ENCODE measurements at places on chromosomes 12 and 14. TPM values are rescaled to one million over a fixed set of nuclear protein-coding genes. Genes with fewer than 3 reads are reported as not detected.
A peak's percentile ranks its signal among the peaks of the same experiment; 100 is the strongest.

- no peaks in the 10 kb centered on the region for H3K27me3 ChIP-seq
- no peak for DNase-seq
- H3K27ac ChIP-seq: no peak overlapping the region
- peaks cover 64% of the 10 kb centered on the region for H3K4me1 ChIP-seq
Measured at GRCh38 chr12:9687228-9687627, 17.7 kb downstream of the CLEC2D start.

- H3K27me3 ChIP-seq: peaks cover 2% of the 10 kb centered on the region
- no peak for DNase-seq
- H3K36me3 ChIP-seq: peaks cover 11% of the 10 kb centered on the region
Measured at GRCh38 chr12:56001487-56002100, 4.5 kb downstream of the SUOX start.

DNA sequence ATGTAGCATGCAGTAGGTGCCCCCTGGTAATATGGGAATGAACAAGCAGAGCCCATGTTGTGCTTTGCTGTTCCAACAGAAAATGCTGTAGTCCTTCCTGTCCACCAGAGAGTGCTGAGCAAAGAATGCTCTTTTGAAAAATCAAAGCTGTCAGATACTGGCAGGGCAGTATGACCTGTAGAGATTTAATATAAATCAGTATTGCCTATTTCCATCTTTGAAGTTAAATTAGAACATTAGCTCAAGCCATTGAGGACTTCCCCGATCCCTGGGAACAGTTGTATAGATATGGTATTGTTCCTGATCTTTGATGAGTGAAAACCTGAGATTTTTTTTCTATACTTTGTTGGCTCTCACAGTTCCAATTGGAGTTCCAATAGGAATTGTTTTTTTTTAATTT, 13.0 kb downstream of the TTC8 start:
- H3K4me1 ChIP-seq: no peaks in the 10 kb centered on the region
- no peaks in the 10 kb centered on the region for H3K36me3 ChIP-seq
- peaks cover 2% of the 10 kb centered on the region for H3K27me3 ChIP-seq
- no peak for DNase-seq
- no peak overlapping the region for H3K4me3 ChIP-seq
- H3K27ac ChIP-seq: no peak overlapping the region

DNA sequence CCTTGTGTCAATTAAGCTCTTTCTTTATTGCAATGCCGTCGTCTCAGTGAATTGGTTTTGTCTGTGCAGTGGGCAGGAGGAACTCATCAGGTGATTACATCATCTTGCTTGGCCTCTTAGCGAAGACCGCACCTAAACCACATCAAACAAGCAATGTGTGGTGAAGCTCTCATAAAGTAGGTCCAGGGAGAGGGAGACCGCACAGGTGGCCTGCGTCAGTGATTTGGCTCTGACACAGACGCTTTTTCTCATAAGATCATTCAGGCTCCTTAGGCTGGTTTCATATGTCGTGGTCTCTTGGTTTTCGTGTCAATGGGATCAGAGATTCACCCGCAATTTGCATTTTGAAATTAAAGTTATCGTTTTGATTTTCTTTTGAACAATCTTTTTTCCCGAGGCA, 6.7 kb upstream of the TESC start:
- peak overlapping the region; percentile 47 for H3K4me3 ChIP-seq
- H3K27ac ChIP-seq: peak overlapping the region; percentile 15
- no peaks in the 10 kb centered on the region for H3K36me3 ChIP-seq
- H3K27me3 ChIP-seq: peaks cover 39% of the 10 kb centered on the region
- H3K4me1 ChIP-seq: peaks cover 8% of the 10 kb centered on the region

DNA sequence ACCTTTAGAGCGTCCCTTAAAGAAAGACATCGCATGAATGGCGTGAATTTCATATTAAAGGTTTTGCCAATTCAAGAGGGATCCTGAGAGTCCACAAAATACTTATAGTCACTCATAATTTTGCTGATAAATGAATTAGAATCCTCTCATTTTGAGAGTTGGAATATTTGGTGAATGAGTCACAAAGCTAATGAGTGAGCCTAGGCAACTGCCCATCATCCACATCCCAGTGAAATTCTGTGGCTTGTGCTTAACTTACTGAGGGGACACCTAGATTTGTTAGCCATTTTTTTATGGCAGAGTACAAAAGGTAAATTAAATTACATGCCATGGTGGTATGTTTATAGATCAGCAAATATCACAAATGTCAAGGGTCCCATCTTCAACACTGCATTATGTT, 12.7 kb upstream of the NOXRED1 start:
- H3K4me3 ChIP-seq: no peak overlapping the region
- DNase-seq: no peak
- H3K4me1 ChIP-seq: no peaks in the 10 kb centered on the region
- H3K27ac ChIP-seq: no peak overlapping the region
- peaks cover 26% of the 10 kb centered on the region for H3K36me3 ChIP-seq

DNA sequence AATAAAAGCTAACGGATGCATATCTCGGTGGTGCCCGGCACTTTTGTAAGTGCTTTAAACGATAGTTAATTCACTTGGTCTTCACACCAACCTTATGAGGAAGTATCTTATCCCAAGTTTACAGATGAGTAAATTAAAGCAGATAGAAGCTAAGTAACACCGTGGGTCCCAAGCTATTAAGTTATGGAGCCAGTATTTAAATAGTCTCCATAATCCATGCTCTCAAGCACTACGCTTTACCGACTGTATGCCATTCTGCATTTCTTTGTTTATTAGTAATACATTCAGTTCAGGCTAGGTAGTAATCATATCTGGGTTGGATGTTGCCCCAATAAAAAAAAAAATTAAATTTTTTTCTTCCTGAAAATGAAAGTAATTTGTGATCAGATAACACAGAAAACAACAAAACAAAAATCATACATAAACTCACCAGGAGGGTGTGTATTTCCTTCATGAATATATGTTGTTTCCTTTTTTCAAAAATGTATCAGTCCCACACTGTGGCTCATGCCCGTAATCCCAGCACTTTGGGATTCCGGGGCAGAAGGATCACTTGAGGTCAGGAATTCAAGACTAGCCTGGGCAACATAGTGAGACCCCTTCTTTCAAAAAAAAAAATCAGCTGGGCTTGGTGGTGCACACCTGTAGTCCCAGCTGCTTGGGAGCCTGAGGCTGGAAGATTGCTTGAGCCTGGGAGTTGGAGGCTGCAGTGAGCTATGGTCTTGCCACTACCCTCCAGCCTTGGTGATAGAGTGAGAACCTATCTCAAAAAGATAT, 1.4 kb upstream of the M6PR start:
- peak overlapping the region; percentile 91 for H3K27ac ChIP-seq
- H3K27me3 ChIP-seq: no peaks in the 10 kb centered on the region

- H3K4me3 ChIP-seq: no peak overlapping the region
- no peak overlapping the region for H3K27ac ChIP-seq
- H3K4me1 ChIP-seq: no peaks in the 10 kb centered on the region
- no peaks in the 10 kb centered on the region for H3K36me3 ChIP-seq
Measured at GRCh38 chr14:37150414-37150813, 22.0 kb downstream of the SLC25A21 start.

DNA sequence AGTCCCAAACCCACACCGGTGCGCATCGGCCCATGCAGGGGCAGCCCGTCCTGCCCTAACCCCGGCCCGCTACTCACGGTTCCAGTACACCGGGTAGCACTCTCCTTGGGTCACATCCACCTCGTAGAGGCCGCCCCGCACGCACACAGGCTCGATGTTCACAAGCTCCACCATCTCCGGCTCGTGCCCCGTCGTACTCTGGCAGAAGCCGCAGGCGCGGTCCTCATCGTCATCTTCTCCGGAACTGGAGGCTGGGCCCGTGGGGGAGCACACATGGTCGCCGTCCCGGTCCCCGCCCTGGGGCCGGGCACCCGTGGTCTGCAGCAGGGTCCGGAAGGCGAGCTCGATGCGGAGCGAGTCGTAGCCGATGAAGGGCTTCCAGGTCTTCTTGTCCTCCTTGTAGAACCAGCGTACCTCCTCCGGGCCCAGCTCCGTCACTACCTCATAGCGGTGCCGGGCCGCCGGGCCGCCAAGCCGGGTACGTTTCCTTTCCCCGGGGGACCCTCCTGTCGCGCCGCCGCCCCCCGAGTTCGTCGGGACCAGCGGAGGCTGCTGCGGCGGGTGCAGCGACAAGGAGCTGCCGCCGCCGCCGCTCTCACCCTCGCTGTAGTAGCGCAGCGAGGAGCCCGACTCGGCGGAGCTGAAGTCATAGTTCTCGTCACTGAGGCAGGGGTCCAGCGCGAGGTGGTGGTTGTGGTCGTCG, 788 bp downstream of the DDHD1 start:
- H3K4me1 ChIP-seq: peaks cover 37% of the 10 kb centered on the region
- H3K27me3 ChIP-seq: no peaks in the 10 kb centered on the region
- peak; percentile 82 for DNase-seq
- peak overlapping the region; percentile 98 for H3K27ac ChIP-seq
- H3K4me3 ChIP-seq: peak overlapping the region; percentile 96

DNA sequence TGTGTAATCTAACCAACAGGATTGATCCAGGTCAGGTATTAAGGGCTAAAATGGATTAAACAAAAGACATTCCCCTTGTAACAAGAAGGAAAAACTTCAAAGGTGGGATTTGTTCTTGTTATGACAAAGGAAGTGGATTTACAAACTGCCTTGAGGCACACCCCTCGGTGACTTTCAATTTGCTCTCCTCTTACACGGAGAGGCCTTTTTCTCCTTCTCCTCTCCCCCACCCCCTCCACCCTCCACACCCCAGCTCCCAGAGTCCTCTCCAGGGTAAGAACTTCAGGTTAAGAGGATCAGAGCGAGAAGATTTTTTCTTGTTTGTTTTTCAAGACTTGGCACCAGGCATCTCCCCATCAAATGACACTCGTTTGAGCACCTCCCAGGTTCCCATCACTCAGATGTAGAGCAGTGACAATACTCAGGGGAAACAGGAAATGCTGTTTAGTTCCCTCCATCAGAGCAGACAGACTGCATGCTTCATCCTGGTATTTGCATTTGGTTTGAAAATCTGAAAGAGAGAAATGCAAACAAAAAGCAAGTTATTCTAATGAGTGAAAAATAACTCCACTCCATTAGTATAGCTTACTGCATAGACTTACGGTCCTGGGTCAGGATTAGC, 77.6 kb upstream of the TMEM260 start:
- DNase-seq: no peak
- H3K4me3 ChIP-seq: no peak overlapping the region
- no peak overlapping the region for H3K27ac ChIP-seq
- H3K36me3 ChIP-seq: no peaks in the 10 kb centered on the region
- no peaks in the 10 kb centered on the region for H3K4me1 ChIP-seq

- H3K4me1 ChIP-seq: no peaks in the 10 kb centered on the region
- no peak for DNase-seq
- peaks cover 2% of the 10 kb centered on the region for H3K27me3 ChIP-seq
- no peaks in the 10 kb centered on the region for H3K36me3 ChIP-seq
Measured at GRCh38 chr12:30613119-30613830, 82.4 kb downstream of the IPO8 start.

Gene HOXC12
- total RNA-seq: not detected

Gene EML1
- 0.69 TPM for total RNA-seq

Gene TBC1D30
- total RNA-seq: 0.23 TPM
